RKO (cell line): ENCODE measurements at places on chromosomes 13 and 19.

DNA sequence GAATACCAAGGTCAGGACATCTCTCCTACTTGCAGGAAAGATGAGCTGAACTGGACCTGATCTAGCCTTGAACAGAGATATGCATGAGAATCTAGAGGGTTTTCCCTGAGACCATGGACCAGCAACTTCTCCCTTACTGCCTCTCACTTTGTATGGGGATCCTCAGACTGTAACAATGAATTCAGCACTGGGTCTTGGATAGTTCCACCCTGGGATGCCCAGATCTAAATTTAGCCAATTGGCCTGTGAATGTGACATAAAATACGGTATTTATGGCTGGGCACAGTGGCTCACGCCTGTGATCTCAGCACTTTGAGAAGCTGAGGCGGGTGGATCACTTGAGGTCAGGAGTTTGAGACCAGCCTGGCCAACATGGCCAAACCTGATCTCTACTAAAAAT lies 15.3 kb upstream of the LILRA2 start:
- DNase-seq, result peak; percentile 46

DNA sequence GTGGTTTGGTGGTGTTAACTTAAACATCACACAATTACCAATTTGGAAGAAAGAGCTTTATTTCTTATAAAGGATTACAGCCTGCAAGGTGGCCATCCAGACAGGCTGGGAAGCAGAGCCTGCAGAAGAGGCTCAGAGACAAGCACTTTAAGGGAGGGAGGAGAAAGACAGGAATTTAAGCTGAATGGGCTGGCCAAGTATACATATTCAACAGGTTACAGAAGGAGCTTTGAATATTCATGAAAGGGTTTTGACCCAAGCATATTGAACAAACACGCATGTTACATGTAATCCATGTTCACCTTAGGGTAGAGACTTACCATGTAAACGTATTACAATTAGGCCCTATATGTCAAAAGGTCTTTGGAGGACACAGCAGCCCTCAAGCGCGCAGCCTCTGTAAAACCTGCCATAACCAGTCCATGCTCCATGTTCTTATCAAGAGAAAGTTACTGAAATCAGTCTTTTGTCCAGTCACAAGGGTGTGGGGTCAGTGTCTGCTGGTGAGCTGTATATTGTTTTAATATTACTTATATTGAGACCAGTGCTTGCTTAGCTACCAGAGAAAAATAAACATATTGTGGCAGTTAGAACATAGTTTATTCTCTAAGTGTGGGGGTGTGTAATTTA lies 19.9 kb downstream of the SIGLEC7 start:
- no peak for DNase-seq

- no peak for DNase-seq
Observed at GRCh38 chr13:50261130-50261901, 246.1 kb downstream of the KCNRG start.

GRCh38 chr19:46132508-46133100 lies 8.1 kb upstream of the IGFL3 start:
- no peak for DNase-seq
